ENCODE measurements at places on chromosomes 12 and 14.
A peak's percentile ranks its signal among the peaks of the same experiment; 100 is the strongest.

DNA sequence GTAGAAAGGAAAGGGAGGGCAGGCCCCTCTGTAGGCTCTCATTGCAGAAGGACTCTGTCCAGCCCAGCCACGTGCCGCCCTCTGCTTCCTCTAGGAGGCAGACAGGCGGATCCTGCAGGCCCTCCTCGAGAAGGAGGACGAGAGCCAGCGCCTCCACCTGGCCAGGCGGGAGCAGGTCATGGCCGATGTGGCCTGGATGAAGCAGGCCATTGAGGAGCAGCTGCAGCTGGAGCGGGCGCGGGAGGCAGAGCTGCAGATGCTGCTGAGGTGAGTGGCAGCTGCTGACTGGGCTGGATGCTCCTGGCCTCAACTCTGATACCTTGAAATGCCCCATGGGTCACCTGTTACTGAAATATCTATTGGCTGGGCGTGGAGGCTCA is 10.9 kb downstream of the TCHP start:
- DNase-seq = peak; percentile 15

- DNase-seq = no peak
Observed at GRCh38 chr12:112480931-112481330, 62.2 kb downstream of the PTPN11 start.

DNA sequence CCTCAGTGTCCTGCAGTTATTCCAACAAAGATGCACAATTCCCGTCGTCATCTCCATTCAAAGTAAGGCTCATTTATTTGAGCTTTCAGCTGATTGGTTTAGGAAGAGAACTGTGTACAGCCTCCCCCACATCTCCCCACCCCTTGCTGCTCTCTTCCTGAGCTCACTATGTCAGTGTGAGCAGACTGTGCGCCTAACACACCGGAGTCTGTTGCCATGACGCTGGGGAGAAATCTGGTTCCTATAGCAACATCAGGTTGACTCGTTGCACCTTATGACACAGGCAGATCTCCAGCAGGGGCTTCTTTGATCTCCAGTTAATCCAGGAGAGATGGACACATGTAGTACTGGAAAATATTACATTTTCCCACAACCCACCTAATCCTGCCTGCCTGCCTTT is 319.4 kb downstream of the CACNA1C start:
- no peak for DNase-seq

DNA sequence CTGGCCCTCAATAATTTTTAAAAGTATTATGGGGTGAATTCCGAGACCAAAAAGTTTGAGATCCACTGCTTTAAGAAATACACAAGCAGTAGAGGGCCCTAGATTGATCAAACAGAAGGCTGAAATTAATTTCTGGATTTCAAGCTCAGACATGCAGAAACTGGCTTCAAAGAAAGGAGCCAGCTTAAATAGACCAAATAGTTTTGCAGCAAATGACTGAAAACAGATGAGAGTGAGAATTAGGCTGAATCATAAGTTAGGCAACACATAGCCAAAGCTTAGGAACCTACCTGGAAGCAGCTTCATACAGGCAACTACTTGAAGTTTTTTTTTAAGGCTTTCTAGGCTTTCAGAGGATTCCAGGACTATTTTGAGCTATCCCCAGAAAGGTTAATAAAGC is 12.4 kb downstream of the ATF7 start:
- no peak for DNase-seq

- DNase-seq = no peak
Observed at GRCh38 chr14:92625213-92625612, 111.6 kb downstream of the RIN3 start.

- no peak for DNase-seq
Observed at GRCh38 chr12:117313926-117314325, 47.5 kb downstream of the NOS1 start.

DNA sequence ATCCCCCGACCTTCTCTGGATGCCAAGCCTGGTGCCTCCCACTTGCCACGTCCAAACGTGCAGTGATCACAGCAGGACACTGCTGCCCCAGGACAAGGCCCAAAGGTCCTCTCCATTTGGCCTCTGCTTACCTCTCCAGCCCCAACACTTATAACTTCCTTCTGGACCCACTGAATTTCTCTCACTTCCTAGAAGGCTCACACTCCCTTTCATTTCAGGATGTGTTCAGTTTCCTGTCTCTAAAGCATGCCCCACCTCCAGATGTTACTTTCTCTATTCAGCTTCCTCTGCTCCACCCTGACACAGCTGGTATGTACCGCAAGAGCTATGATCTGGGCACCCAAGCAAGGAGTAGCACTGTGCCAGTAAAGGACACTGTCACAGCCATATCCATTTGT is 33.0 kb downstream of the CDKL1 start:
- DNase-seq = peak; percentile 33

DNA sequence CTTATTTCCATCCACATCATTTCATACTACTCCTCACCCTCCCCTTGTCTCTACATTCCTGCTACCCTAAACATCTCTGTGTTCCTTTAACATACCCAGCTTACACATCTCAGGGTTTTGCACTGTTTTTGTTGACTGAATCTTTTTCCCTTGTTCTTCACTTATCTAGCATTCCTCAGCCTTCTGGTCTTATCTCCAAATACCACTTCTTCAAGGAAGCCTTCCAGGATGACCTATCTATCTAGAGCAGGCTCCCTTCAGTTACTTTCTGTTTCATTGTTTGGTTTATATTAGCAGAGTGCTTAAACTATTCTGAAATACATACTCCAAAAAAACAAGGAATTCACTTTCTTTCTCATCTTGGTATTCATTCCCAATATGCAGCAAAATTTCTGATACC is 353.1 kb downstream of the NAV3 start:
- DNase-seq = no peak

GRCh38 chr14:26517771-26518170 is 80.1 kb downstream of the NOVA1 start:
- no peak for DNase-seq

GRCh38 chr14:69314327-69314726 is 54.4 kb downstream of the GALNT16 start:
- no peak for DNase-seq

GRCh38 chr12:52975204-52975603 is 26.3 kb downstream of the KRT18 start:
- DNase-seq = no peak

GRCh38 chr12:54037360-54038283 is 4.8 kb downstream of the HOXC5 start:
- no peak for DNase-seq

GRCh38 chr12:75528692-75529091 is 17.3 kb upstream of the KRR1 start:
- DNase-seq = no peak

- no peak for DNase-seq
Observed at GRCh38 chr14:91272341-91273272, 28.1 kb upstream of the GPR68 start.

GRCh38 chr12:23770202-23770938 is 179.1 kb downstream of the SOX5 start:
- no peak for DNase-seq
